A549 treated with CORT108297 at 1 μM for 4 hours (cell line): ENCODE measurements at places on chromosomes 3 and 15. TPM values are rescaled to one million over a fixed set of nuclear protein-coding genes. Genes with fewer than 3 reads are reported as not detected.

GOLGA6L7 gene
- not detected in 5 replicates for total RNA-seq

TMCC1 gene
- 10.7 to 15.7 TPM (median 11.3 TPM) in 5 replicates for total RNA-seq

KLHL25 gene
- total RNA-seq: 6.3 to 8.8 TPM (median 8.0 TPM) in 5 replicates

IL17RD gene
- total RNA-seq: 0.47 to 1.3 TPM (median 1.0 TPM) in 5 replicates

TF gene
- total RNA-seq: 0.69 to 1.5 TPM (median 1.2 TPM) in 5 replicates

RGMA gene
- 0.12 to 0.42 TPM (median 0.19 TPM) in 5 replicates for total RNA-seq

RHCG gene
- 37.1 to 45.3 TPM (median 39.8 TPM) in 5 replicates for total RNA-seq

EIF4E3 gene
- total RNA-seq: 2.7 to 3.7 TPM (median 3.4 TPM) in 5 replicates

MEX3B gene
- 4.3 to 6.5 TPM (median 5.2 TPM) in 5 replicates for total RNA-seq

SPATA12 gene
- total RNA-seq: 0.32 to 0.53 TPM (median 0.47 TPM) in 5 replicates

THAP10 gene
- total RNA-seq: 5.0 to 6.4 TPM (median 5.7 TPM) in 5 replicates
